Osteoblast (primary cell): ENCODE measurements at places on chromosomes 7 and 10. TPM values are rescaled to one million over a fixed set of nuclear protein-coding genes. Genes with fewer than 3 reads are reported as not detected.
A peak's percentile ranks its signal among the peaks of the same experiment; 100 is the strongest.

DNA sequence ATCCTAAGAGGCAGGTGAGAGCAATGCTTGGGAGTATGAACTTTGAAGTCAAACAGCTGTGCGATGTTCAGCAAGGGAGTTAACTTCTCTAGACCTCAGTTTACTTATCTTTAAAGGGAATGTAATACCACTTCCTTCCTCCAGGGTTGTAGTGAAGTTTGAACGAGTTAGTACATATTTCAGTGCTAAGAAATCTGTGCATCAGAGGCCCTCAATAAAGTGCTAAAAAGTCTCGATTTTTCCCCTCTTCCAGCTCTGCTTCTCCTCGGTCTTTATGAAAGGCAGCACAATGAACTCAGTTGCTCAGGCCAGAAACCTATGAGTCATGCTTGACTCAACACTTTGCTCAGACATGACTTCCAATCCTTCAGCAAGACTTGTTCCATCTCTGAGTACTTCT, 418.9 kb downstream of the MDFIC start:
- peak; percentile 23 for DNase-seq

- no peak for DNase-seq
Measured at GRCh38 chr7:51472873-51473272, 156.3 kb upstream of the COBL start.

AKR1C4 gene
- total RNA-seq, result not detected in 2 replicates

- peak; percentile 74 for DNase-seq
Measured at GRCh38 chr7:24455813-24456525, 117.3 kb upstream of the PALS2 start.

GRCh38 chr10:8033812-8034465, 20.5 kb upstream of the GATA3 start:
- DNase-seq, result peak; percentile 75

TPK1 gene
- 6.9 and 9.4 TPM in 2 replicates for total RNA-seq

SH2D4B gene
- under 0.01 TPM in 1 of 2 replicates, not detected in the other for total RNA-seq

- no peak for DNase-seq
Measured at GRCh38 chr10:12214763-12215218, 18.8 kb downstream of the CDC123 start.

- DNase-seq, result no peak
Measured at GRCh38 chr10:94287336-94287735, 75.4 kb downstream of the NOC3L start.

DNA sequence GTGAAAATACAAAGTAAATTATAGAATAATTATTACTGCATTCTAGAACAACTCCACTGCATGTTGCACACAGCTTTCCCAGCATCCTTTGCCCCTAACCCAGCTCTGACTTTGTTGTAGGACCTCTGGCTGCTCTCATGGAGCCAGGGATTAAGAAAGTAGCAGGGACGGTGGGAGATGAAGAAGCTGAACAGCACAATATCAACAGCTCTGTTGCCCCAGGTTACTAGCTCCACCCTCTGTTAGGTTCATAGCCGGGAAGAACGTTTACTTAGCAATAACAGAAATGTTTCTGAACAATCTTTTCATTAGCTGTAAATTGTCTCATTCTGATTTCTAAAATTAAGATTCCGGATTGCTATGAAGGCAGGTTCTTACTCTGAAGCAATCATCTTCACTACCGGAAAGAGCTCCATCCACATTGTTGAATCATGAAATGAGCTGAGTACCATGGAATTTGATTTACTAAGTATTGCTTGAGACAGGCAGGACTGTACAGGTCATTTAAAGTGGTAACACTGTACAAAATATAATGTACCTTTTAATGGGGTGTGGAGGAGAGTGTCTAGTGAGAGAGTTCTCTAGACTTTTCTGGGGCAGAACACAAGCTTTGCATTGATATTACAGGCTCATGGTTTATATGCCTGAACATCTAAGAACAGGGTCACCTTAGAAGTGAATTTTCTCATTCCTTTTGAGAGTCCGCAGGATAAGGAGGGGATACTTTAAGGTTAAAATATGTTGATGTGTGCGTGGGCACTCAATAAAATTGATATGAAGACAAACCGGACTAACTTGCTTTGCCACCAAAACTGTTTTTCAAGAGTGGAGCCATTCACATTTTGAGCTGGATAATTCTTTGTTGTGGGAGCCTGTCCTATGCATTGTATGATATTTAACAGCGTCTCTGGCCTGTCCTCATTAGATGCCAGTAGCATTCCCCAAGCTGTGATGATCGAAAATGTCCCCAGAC, 20.8 kb upstream of the RAB18 start:
- DNase-seq, result peak; percentile 73

DNA sequence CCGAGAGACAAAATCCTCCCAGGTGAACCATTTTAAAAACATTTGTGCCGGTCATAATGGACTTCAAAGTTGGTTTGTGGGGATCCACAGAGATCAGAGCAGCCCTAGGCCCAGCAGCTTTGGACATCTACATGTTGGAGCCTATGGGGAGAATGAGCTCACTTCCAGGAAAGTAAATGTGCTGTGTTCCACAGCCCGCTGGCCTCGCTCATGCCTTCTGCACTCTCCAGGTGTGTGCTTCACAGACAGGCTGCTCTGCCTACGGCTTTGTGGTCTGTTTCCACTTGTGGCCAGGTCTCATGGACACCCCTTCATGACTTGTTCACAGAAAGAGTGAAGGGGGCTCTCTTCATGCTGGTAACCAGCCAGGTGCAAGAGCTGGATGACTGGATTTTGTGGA, 141.6 kb downstream of the ADARB2 start:
- no peak for DNase-seq

DNA sequence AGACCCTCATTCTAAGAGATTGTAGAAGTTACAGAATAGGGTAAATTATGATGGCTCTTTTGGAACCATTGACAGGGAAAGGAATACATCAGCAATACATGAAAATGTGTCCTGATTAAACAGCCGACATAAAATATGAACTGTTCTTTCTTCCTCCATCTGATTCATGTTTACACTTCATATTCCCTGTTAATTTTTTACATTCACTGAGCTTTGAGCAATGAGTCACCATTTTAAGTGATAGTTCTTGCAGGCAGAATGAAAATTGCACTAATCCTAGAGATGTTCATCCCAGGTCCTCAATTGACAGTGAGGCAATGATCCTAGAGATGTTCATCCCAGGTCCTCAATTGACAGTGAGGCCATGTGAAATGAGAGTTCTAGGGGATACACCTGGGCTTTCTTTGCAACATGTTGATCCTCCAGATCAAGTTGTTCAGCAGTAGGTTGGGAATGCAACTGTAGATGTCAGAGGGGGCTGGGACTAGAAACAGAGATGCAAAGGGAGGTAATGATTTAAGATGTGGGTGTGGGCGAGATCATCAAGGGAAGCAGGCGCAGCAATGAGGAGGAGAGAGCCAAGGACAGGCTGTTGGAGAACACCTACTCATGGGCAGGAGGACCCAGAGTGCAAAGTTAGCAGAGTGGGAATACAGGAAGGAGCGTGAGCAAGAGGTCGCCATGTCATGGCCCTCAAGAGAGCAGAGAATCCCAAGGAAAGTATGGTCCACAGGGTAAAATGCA, 138.7 kb downstream of the ZNF365 start:
- peak; percentile 63 for DNase-seq
